ENCODE measurements at places on chromosomes 4 and X.

- no peak for DNase-seq
Observed at GRCh38 chr4:166318810-166319525, 445.9 kb downstream of the TLL1 start.

DNA sequence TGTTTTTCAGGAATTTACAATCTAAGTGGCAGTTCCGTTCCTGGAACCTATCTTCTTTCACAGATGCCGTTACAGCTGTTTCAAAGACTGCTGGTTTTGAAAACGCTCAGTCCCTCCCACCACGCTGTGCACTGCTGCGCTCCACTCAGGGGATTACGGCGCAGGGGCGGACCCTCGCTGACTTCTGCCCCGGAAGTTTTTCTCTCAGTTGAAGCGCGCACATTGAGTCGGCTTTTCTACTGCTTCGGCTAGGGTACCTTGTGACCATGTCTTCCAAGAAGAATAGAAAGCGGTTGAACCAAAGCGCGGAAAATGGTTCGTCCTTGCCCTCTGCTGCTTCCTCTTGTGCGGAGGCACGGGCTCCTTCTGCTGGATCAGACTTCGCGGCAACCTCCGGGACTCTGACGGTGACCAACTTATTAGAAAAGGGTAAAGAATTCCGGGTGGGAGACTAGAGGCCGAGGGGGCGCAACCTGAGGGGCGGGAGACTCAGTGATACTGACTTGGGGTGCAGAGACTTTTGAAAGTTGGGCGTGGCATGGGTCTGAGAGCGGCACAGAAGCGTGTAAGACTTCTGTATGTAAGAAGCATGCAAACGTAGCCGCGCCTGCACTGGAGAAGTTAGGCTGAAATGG lies 597 bp upstream of the NUDT6 start:
- DNase-seq = peak; percentile 67

DNA sequence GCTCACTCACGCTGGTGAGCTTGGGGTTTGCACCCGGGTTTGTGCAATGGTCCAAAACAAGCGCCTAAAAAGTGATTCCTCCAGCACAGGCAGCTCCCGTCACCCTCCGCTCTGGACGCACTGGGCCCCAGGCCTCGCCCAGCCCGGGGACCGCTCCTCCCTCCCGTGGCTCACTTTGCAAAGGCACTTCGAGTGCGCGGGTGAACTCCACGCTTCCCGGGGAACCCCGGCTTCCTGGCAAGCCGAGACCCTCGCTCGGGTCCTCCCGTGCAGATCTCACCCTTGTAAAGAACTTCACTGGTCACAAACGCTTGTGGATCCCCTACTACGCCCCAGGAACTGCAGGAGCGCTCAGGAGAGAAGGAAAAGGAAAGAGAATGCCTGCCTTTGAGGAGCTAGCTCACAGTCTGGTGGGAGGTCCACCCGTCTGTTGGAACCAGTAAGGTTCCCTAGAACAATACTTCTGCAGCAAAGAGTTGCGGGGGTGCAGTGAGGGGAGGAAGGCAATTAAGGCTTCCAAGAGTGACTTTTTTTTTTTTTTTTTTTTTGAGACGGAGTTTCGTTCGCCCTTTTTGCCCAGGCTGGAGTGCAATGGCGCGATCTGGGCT lies at the start of gene CTPS2:
Gene CTPS2, minus strand, starts transcription at position 122 of the 608 bp plus-strand sequence. CDS start 9,767 bp downstream, outside the sequence.
- DNase-seq = no peak

- no peak for DNase-seq
Observed at GRCh38 chr4:23828020-23828715, 61.7 kb downstream of the PPARGC1A start.

- no peak for DNase-seq
Observed at GRCh38 chr4:81675791-81676393, 204.2 kb upstream of the RASGEF1B start.

GRCh38 chr4:184329659-184330400 lies 112.2 kb upstream of the ENPP6 start:
- no peak for DNase-seq

- no peak for DNase-seq
Observed at GRCh38 chr4:157170321-157170720, 50.2 kb upstream of the GRIA2 start.

DNA sequence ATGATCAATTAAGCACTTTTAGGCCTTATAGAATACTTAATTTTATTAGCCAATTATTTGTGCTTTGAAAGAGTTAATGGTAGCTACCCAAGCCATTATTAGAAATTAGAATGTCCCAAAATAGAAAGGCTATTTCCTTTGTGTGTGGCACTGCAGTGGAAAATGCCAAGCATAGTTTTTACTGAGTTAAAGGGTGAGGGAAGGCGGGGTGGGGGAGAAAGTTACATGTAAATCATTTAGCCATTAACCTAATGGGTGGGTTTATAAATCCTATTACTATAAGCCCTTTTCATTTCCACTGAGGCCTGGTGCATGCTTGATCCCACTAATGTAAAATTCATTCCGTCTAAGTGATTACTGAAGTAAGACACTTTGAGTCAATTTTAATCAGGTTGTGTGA lies 105.8 kb downstream of the POLA1 start:
- no peak for DNase-seq

DNA sequence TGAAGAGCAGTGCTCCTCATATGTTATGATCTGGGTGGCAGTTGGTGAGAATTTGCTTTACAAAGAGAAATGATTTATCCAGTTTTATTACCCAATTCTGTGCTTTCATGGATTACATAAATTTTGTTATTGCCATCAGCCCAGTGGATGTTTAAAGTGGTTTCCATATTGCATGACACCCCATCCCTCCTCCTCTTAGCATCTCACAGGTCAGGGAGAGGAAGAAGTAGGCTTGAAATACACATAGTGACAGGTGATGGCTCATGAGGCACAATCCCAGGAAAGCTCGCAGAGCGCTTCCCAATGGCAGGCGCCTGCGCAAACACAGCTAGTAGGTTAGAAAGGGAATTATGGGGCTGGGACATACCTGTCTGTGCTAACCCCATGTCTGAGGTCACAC lies 47.7 kb upstream of the GATB start:
- DNase-seq = no peak

DNA sequence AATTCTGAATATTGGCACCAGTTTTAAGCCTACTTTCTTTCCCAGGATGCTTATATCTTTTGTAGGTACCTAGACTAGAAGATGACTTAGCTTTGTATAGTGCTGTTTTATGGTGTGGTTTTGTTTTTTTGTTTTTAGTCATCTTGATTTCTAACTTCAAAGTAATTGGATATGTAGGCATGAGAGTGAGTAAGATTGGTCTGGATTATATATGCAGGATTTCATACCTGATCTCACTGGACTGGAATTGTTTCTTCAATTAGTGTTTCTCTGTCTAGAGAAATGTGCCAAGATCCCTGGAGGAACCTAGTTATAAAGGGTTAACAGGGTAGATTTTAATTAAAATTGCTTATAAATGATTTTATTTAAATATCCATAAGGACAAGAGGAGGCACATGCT lies 23.1 kb downstream of the NAP1L5 start:
- DNase-seq = no peak

DNA sequence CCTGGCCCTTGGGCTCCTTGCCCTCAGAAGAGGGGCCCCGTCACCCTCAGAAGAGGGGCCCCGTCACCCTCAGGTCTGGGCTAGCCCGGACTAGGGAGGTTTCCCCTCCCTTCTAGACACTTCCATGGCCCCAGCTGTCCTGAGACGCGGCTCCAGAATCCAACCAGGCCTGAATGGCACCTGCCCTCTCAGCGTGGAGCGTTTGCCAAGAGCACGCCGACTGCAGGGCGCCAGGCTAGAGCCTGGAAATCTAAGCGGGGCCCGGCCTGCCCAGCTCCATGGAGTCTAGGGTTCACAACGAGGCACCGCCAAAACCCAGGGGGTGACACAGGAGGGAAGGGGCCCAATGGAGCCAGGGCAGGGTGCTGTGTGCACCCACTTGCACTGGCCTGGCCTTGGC lies 7.8 kb upstream of the ATP2B3 start:
- no peak for DNase-seq

DNA sequence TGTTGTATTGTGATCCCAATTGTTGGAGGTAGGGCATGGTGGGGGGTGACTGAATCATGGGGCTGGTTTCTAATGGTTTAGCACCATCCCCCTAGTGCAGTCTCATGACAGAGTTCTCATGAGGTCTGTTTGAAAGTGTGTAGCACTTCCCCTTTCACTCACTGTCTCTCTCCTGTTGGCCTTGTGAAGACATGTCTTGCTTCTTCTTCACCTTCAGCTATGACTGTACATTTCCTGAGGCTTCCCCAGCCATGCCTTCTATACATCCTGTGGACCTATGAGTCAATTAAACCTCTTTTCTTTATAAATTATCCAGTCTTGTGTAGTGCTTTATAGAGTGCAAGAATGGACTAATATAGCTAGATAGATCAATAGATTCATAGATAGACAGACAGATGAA lies 230.0 kb downstream of the MAGEE1 start:
- DNase-seq = no peak

DNA sequence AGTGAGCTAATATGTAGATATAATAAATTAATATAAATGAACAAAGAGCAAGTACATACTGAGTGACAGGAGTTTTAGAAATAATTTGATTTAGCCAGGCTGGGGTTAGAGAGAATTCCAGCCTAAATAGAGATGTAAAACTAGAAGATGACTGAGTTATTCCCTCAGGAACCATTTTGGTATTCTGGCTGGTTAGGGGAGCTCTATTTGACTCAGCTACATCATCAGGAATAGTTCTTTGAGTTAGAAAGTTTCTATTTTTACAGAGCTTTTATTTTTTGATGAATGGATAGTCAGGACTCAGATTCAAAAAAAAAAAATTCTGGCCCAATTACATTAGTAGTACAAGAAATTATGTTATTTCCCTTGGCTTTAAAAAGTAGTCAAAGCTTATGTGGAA lies 180.4 kb upstream of the MID1 start:
- no peak for DNase-seq

- DNase-seq = no peak
Observed at GRCh38 chrX:103248553-103248952, 6.4 kb downstream of the TCEAL8 start.

- no peak for DNase-seq
Observed at GRCh38 chr4:44425614-44426208, 22.9 kb downstream of the KCTD8 start.

DNA sequence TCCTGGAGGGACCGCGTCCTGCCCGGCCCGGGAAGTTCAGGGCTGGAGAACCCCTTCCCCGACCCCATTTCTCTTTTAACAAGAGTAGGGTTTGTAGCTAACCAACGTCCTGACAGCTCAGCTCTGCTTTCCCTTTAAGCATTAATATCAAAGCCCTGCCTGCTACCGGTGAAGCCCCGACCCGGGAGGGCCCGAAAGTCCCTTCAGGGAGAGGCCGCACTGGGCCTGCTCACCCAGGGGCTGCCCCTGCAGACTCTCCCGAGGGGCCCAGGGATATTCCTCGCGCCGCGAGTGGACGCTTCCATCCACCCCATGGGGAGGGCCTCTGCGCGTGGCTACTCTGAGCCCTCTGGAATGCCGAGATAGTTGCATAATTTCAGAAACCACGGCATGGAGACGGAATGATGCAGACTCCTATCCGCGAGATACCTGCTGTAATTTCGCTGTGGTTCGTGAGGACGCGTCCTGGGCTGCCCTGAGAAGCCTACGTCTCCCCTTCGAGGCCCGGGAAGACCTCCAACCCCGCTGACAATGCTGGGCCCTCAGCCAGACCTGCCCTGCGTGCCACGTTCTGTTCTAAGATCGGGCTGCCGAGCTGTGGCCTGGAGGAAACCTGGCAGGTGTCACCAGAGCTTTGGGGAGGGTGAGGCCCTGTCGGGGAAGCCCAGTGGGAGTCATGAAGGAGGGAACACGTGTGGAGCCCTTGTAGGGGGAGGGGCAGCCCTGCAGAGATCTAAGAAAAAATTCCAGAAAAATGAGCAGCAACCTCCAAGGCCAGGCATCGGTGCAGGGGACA lies 999 bp upstream of the CTBP1 start:
- no peak for DNase-seq

DNA sequence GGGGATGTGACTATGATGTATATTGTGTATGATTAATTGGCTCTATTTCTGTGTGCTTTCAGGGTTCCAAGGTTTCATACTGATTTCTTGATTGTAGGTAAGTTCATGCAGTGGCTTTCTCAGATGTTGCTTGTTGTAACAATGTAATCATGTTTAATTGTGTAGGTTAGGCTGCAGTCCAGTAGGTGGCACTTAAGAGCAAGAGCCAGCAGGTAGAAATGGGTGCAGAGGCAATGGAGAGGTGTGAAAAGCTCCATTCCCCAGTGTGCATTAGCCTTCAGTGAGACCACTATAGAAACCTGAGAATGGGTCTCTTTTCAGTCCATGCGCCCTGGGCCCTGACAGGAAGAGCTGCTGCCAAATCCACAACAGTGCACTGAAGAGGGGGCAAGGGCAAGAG lies 28.2 kb downstream of the DCAF12L2 start:
- DNase-seq = no peak

GRCh38 chrX:13764281-13764680 lies 29.7 kb downstream of the OFD1 start:
- no peak for DNase-seq

- no peak for DNase-seq
Observed at GRCh38 chr4:146981651-146982050, 36.0 kb upstream of the TTC29 start.

DNA sequence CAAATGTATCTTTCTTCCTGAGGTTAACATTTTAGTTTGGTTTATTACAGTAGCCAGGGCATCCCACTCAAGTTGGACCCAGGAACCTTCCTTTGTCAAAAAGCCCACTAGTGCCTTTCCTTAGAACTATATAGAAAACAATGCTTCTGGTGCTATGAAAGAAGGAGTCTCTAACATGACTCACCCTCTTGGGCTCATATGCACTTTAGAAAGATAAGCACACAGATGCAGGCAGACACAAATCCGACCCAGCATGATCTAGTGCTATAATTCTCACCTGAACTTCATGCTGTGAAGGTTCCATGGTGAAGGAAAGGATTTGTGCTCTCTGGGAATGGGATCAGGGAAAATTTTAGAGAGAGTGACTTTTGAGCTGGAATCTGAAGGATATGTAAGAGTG lies 289.4 kb downstream of the ANKRD50 start:
- no peak for DNase-seq

DNA sequence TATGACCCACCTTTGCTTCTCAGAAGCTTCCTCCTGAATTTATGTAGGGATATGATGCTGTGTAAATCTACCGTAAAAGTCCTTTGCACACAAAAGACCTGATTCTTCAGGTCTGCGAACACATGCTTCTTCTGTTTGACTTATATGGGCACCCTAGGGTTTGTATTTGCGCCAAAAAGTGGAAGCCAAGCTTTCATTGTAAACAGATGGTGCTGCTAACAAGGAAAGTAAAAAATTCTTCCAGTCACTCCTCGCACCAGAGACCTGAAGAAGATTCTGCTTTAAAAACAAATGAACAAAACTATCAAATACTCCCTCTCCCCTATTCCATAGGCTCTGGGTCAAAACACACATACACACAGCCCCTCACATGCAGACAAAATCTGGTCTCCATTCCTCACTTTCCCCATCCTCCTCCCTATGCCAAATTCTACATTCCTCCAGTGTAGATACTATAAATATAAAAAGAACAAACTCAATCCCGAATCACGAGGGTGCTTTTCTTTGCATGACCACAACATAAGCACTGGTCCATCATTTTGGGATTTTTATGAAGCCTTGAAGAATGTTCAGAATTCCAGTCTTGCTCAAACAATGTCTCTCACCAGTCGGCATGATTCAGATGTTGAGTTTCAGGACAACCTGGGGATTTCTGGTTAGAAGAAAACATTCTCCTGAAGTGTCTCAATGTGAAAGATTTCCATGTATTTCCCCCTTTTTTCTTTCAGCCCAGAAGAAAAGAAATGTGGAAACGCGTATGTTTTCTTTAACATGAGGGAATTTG lies 125.1 kb downstream of the PALLD start:
- DNase-seq = no peak

- no peak for DNase-seq
Observed at GRCh38 chrX:134695999-134696398, 37.7 kb upstream of the PLAC1 start.

- no peak for DNase-seq
Observed at GRCh38 chr4:7785017-7785416, 154.6 kb downstream of the AFAP1 start.

All from memory B cell (primary cell).